ENCODE measurements at places on chromosomes 7 and 10.

- DNase-seq, result no peak
Observed at GRCh38 chr10:29955329-29955935, 104.0 kb downstream of the JCAD start.

DNA sequence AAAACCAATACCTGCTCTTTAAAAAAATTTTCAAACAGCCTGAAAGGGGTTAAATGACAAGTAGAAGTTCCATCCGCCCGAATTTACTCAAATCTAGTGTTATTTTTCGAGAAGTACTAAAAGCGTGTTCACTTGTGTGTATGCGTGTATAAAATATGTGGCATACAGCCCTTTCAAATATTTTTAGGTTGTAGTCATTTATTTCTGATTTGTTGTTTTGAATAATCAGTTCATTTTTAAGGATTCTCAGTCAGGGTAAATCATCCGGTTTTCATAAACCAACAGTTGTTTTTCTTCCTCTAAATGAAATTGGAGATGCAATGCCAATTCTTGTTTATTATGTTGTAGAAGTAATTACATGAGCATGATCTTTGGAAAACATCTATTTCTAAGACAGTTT is 6.9 kb upstream of the SUN1 start:
- DNase-seq, result no peak

DNA sequence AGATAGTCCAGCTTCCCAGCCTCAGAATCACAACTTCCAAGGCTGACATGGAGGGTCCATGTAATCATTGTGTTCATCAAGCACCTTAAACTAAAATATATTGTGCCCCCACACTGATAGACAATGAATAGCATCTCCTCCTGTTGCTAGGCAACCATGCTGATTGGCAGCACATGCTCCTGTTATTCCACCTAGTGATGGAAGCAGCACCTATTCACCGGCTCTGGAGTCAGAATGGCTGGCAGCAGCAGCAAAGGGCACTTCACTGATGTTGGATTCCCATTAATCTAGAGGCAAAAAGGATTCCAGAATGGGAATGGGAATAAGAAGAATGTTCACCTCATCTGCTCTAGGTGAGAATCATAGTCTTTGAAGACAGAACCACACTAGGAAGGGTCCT is 55.0 kb downstream of the RELN start:
- peak; percentile 32 for DNase-seq

DNA sequence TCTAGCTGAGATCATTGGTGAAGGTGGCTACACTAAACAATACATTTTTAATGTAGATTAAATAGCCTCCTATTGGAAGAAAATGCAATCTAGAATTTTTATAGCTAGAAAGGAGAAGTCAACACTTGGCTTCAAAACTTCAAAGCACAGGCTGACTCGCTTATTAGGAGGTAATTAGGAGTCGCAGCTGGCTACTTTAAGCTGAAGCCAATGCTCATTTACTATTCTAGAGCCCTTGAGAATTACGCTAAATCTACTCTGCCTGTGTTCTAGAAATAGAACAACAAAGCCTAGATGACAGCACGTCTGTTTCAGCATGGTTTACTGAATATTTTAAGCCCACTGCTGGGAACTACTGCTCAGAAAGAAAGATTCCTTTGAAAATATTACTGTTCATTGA is 101.6 kb upstream of the EEPD1 start:
- no peak for DNase-seq

- no peak for DNase-seq
Observed at GRCh38 chr10:90779548-90779947, 78.3 kb downstream of the HTR7 start.

- DNase-seq, result no peak
Observed at GRCh38 chr7:130112093-130112492, 41.8 kb downstream of the KLHDC10 start.

- no peak for DNase-seq
Observed at GRCh38 chr7:145511004-145511403, 605.6 kb upstream of the CNTNAP2 start.

- DNase-seq, result no peak
Observed at GRCh38 chr7:130367836-130368746, 12.2 kb upstream of the CPA1 start.

DNA sequence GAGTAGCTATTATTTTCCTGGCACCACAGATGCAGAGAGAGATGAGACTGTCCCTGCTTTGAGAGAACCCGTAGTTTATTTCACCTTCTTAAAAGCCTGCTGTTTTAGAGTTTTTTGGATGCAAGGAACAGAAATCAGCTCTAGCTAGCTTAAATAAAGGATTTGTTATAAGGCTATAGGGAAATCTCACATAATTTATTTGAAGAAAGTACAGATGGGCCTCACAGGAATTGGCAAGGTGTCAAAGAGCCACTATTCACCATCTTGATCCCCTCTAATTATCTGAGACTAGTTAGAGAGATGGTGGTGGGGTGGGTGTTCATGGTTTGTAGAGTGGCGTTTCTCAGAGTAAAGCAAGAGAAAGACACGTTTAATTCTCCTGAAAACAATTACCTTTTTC is 7.3 kb downstream of the KMT2E start:
- no peak for DNase-seq

GRCh38 chr10:31999070-31999660 is 57.1 kb downstream of the KIF5B start:
- DNase-seq, result no peak

DNA sequence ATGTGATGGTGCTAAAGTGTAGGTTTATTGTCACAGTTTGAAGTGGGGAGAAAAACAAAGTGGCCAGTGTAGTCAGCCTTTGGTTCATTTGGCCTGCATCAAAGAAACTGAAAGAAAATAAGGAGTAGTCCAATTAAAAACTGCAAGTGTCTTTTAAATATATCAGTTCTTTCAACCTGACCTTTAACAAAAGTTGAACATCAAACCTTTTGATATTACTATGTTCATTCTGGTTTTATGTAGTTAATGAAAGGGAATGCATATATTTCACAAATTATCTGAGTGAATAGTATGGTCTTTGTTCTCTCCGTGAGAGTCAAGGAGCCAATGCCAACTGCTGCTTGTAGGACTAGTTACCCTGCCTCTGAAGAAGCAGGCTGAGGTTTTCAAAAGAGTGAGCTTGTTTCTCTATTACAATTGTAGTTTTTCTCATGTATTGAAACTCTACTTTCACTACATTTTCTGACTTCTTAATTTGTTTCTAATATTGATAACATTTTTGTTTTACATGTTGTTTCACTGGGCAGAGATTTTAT is 1160.8 kb upstream of the LRRTM3 start:
- no peak for DNase-seq

GRCh38 chr7:130148561-130148960 is 56.6 kb downstream of the TMEM209 start:
- DNase-seq, result no peak

DNA sequence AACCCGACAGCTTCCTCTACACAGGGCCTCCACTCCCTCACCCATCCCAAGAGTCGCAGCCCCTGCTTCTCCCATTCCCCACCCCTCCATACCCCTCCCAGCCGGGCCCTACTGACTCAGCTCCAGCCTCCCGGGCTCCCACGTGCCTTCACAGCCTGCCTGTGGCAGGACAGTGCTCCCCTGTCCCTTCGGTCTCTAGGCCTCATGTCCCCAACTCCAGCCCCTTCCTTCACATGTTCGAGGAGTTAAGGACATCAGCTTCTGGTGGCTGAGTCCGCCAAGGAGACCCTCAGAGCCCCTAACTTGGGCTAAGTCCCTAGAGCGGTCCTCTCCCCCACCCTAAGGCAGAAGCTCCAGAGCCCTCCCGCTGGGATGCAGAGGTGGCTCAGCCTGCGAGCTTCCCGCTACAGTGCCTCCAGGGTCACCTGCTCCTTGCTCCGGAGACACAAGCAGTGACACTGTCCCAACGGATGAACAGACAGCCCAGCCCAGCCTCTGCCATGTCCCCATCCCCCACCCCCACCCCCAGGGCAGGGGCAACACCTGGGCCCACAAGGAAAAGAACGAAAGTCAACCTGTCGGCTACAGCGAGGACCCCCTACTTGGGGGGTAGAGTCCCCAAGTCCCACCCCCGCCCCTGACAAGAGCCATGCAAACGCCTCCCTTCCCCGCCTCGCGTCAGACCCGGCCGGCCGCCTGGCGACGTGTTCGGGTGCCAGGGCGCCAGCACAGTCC is 716 bp downstream of the SMARCD3 start:
- DNase-seq, result no peak

- DNase-seq, result no peak
Observed at GRCh38 chr10:1041514-1041913, 7.4 kb downstream of the IDI1 start.

GRCh38 chr7:46933596-46933995 is 648.3 kb downstream of the TNS3 start:
- no peak for DNase-seq

DNA sequence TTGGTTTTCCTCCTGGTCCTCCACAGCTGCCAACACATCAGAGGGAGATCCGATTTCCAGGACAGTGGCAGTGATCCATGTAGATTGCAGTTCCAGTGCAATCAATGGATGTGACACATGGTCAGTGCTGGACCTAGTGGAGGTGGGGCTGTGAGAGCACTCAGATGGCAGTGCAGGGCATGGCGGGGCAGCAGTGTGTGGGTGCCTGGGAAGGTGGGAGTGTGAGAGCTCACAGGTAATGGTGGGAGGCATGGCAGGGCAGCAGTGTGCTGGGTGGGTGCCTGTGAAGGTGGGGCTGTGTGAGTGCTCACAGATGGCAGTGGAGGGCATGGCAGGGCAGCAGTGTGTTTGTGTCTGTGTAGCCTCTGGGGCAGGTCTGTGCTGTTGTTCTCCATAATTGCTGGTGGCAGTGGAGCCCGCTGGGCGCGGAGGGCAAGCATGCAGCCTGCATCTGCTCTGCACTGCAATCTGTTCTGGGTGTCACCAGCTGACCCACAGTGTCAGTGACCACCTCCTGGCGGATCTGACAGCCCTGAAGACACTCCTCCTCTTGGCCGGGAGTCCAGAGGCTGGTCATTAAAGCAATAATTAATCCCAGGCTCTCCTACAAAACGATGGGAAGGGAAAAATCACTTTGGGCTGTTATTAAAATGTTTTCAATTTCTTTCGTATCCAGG is 8.6 kb upstream of the ADARB2 start:
- DNase-seq, result no peak

GRCh38 chr10:84493361-84493760 is 165.0 kb downstream of the CCSER2 start:
- no peak for DNase-seq

DNA sequence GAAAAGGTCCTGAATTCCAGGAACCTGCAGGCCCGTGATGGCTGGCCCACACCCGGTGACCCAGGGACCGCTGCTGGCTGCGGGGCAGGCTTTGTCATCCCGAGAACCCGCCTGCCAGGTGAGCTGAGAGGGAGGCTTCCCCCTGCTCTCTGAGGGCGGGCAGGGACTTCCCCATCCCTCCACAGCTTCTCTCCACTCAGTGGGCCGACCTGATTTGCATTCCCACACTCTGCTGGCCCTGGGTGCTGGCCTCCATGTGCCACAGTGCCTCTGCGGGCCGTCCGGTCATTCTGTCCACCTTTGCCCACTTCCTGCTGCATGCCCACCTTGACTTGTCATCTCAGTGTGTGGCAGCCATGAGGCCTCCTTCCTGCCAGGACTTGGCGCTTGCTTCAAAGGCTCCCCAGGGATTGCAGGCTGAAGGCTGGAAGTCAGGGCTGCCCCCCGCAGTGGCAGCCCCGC is 35.3 kb downstream of the PALD1 start:
- DNase-seq, result no peak
